ENCODE measurements at places on chromosomes 6 and 20.

DNA sequence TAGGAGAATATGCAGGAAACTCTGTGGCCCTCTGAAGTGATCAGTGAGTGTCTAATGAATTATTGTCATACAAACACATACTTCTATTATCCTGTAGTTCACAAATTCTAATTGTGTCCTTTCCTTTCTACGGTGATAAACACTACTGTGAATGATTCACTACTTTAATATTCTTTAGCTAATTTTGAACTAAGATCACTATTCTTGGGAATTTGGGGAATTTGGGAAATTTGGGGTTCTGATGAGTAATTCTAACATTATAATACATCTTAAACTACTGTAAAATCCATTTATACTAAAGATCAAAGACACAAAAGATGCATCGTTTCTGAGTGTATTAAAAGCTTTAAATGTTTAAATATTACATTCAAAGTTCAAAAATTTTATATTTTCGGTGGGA, 1287.2 kb upstream of the CITED2 start:
- DNase-seq: no peak

- DNase-seq: no peak
Measured at GRCh38 chr6:167665698-167666330, 160.9 kb upstream of the AFDN start.

- DNase-seq: peak; percentile 35
Measured at GRCh38 chr20:59084041-59084850, 41.7 kb upstream of the PRELID3B start.

GRCh38 chr6:53042112-53042511, 23.1 kb upstream of the FBXO9 start:
- peak; percentile 68 for DNase-seq

- DNase-seq: no peak
Measured at GRCh38 chr6:13531956-13532355, 42.4 kb upstream of the SIRT5 start.

DNA sequence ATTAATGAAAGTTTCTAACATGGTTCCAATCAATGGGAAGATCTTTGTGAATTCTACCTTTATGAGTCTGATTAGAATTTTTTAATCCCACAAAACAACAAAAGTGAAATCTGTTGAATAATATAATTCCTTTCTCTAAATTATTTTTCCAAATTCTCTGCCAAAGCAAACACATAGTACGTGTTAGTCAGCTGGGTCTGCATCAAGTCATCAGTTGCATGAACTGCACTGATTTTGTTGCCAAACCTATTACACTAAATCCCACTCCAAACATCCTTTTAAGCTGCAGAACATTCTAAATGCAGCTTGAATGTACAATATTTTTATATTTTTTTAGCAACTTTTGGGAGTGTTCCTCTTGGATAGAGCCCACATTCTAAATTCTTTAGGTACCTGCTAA, 199.0 kb upstream of the HSF2 start:
- DNase-seq: no peak

DNA sequence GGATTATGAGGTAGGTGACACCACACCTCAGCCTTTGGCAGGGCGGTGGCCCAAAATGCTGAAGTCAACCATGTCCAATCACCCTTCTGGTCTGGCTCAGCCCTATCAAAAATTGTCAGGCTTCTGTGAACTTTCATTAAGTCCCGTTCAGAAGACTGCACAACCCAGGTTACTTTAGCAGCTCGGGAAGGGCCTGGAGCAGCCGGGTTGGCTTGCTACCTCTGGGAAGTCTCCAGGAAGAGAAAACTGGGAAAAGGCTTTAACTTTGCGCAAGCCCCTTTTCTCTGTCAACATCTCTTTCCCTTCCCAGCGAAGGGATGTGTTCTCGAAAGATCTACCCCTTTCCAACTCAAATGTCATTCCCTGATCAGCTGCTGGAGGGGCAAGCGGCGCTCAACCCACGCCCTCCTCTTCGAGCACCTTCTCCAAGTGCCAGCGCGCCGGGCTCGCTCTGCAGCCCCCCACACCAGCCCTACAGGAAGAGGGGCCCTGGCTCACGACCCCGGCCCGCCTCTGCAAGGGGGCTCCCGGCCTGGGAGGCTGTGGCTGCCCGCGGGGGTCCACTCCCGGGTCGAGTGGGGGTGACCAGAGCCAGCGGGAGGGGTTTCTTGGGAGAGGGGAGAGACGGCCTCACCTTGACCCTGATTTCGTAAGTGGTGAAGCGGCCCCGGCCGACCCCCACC, 573 bp downstream of the SNX3 start:
- DNase-seq: peak; percentile 54

DNA sequence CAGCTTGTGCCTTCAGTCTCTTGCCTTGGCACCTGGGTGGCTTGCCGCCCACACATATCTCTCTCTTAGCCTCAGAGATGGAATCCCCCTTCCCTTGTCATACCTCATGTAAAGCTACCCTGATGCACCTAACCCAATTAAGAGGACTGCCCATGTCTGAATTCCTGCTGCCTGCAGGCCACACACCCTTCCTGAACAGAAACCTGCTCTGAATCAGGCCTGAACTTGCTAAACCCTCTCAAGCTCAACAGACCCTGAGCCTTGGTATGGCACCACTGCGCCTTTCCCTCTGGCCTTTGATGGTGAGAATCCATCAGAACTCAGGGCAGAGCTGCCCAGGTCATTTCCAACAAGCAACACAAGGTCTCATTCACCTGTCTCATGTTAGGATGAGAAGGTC, 5.2 kb downstream of the RAET1G start:
- no peak for DNase-seq

- no peak for DNase-seq
Measured at GRCh38 chr6:445571-446417, 54.2 kb downstream of the IRF4 start.

- DNase-seq: no peak
Measured at GRCh38 chr6:16928387-16928786, 167.1 kb upstream of the ATXN1 start.

Data from MCF 10A (cell line).